Head of caudate nucleus (tissue), 42 donors: ENCODE measurements at places on chromosomes 11 and 22.

DNA sequence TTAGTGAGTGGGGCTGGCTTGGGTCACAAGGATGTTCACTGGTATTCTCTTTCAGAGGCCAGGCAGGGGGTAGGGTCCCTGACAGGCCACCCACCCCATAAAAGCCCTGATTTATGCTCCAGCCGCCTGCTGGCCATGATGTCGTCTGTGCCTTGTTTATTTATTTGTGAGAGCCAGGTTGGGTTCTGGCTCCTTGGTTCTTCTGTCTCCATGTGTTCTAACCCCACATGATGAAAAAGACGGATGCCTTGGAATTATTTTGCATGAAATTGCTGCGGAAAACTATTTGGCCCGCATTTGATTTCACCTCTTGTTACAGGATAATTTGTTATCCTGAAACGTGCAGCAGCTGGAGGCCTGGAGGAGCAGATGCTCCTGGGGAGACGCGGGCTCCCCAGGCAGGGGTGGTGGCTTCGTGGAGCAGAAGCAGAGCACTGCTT is 46.3 kb upstream of the WNT11 start:
- DNase-seq: no peak

DNA sequence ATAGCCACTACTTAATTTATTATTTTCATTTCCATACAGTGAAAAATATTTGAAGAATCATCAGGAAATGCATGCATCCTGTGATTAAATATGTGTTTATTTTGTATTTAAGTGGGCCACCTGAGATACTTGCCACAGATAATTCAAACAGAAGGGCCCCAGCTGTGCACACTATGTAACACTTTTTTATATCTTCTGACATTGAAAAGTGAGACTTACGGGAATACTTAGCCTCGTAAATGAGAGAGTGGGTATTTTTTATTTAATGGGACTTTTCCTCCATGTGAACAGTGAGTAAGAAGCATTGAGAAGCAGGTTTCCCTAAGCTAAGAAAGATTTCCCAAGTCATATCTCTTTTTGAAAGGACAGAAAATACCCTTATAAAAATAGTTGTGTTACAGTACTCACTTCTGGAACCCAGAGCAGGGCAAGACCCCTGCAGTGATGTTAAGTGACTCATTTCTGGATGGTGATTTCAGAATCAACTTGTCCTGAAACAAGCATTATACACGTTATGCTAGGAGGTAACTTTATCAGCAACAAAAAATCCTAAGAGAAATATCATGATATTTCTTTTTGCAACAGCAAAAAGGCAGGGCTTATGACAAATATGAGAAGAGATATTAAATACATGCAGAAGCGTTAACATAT is 478.1 kb upstream of the CHORDC1 start:
- DNase-seq: no peak

DNA sequence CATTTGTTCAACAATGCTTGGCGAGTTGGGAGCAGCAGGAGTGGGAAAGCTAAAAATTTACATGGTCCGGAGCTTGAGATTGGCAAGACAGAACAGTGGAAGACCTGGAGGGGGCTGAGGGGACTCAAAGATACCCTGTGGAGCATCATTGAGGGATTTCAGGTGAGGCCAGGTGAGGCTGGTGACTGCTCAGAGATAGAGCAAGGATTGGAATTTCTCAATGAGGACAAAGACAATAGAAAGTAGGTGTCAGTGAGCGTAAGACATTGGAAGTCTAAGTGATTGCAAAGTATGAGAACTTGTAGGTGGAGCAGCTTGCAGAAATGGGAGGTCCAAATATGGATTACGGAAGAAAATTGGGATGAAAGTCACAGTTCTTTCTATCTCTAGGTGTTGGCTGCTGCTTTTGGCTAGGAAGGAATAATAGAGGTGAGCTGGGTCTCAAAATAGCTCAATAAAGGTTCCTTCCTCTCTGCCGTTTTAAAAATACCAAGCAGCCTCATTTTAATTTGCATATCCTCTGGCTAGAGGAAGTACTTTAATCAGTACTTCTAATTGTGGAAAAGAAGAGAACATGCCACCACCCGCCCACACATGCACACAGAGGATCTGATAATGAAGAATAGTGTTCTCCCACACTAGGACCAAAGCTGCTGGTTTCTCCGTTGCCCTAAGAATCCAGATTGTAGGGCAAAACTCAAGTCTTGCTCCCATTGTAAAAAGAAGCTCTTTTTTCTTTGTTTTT is 41.8 kb upstream of the SORL1-AS1 start:
- no peak for DNase-seq

GRCh38 chr22:44409211-44409973 is 88.6 kb downstream of the RTL6 start:
- DNase-seq: no peak
